ENCODE measurements at places on chromosomes 3 and 15. TPM values are rescaled to one million over a fixed set of nuclear protein-coding genes. Genes with fewer than 3 reads are reported as not detected.
A peak's percentile ranks its signal among the peaks of the same experiment; 100 is the strongest.

DNA sequence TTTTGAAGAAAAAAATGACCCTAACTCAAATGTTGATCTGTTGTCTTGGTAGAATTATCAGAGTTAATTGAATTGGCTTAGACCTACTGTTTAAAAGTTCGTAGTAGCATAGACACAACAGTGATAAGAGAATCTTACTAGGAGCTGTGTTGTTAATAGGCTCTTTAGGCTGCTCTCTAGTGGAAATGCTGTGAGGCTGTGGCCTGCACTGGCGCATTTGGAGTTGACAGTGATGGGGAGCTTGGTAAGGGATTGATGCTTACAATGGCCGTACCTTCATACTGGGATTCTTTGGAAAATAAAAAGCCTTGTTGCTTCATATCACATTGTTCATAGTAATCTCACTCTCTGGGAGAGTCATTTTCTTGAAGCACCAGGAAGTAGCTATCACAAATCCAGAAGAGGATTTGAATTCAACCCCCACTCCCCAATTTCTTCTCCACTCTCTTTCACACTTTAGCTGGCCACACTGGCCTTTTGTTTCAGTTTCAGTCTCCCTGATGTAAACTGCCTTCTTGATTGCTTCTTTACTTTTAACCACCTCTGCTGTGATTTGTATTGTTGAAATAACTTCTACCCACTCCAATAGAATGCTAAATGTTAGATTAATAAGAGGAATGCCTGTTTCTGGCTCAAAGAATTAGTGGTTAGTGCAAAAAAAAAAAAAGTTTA lies 56.6 kb downstream of the CEP63 start:
- no peak for ATAC-seq

GRCh38 chr3:197421021-197421420 lies 122.6 kb upstream of the DLG1 start:
- ATAC-seq = no peak

DNA sequence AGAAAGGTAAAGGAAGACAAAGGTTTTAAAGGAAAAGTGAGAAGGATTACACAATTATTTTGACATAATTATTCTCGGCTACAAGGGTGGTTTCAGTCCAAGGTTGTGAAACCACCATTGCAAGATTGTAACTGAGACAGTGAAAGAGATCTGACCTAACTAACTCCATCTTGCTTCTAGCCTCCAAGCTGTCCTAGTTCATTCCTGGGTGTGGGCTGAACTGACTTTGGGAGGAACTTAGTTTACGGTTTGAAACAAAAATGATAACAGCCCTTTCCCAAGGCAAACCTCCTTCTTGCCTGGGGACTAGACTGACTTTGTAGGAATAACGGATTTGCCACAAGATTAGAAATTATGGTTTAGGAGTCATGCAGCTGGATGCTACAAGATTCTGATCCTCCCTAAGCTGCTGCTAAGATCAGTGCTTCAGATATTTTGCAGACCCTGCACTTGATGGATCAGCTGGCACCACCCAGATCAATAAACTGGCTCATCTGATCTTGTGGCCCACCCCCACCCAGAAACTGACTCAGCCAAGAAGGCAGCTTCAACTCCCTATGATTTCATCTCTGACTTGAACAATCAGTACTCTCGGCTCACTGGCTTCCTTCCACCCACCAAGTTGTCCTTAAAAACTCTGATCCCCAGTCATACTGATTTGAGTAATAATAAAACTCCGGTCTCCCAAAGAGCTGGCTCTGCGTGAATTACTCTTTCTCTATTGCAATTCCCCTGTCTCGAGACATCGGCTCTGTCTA lies 57.7 kb upstream of the AADACL2 start:
- ATAC-seq = no peak

DNA sequence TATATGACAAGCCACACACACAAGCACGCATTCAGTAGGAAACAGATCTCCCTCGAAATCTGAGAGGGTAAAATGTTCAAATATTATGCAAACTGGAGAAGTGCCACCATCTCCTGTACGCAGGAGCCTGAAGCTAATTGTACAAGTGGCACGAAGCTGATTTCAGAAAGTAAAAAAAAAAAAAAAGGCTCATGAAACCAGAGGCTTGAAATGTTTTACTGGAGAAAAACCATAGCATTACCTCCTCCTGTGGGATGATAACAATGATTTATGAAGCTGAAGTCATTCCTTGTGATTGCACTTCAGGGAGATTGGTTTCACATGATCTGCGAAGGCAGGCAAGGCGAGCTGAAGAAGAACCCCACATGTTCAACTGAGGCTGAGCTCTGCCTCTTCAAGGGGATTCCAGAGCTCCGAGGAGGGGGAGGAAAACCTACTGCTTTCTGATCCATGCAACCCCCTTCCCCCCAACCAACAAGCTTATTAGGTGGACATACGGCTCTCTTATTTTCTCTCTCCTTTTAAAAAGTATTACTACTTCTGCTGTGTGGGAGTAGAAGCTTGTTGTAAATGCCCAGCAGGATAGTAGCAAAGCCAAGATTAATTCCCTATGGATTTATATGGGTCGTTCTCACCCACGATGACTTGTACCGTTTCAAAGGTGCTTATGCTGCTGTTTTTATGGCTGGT lies 101.1 kb downstream of the GREM1 start:
- ATAC-seq = no peak

- peak; percentile 87 for ATAC-seq
Observed at GRCh38 chr3:159711560-159712333, 276.9 kb upstream of the IL12A start.

- ATAC-seq = no peak
Observed at GRCh38 chr15:74258456-74259291, 22.5 kb downstream of the CCDC33 start.

- no peak for ATAC-seq
Observed at GRCh38 chr3:17070161-17070959, 185.6 kb downstream of the PLCL2 start.

THOC7 gene
- total RNA-seq = 61.4 TPM

SMAD6 gene
- 9.9 TPM for total RNA-seq

- ATAC-seq = no peak
Observed at GRCh38 chr3:36258421-36258820, 121.9 kb upstream of the STAC start.

DNA sequence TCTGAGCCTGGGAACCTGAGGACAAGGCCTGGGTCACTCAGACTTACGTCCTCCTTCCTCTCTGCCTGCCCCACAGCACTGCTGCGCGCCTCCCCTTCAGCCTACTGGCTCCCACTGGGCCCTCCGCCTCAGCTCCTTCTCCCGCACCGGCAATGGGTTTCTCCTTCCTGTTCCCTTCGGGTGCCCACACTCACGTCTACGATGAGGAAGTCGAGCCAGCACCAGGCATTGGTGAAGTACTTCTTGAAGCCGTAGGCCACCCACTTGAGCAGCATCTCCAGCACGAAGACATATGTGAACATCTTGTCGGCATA lies 70.0 kb downstream of the EXOG start:
- ATAC-seq = no peak

TBCCD1 gene
- 8.8 TPM for total RNA-seq

TGM4 gene
- total RNA-seq = not detected

- no peak for ATAC-seq
Observed at GRCh38 chr15:36432161-36432560, 147.3 kb upstream of the CDIN1 start.

PRKCI gene
- total RNA-seq = 69.0 TPM

PRC1 gene
- total RNA-seq = 6.5 TPM

SPINK8 gene
- not detected for total RNA-seq

DNA sequence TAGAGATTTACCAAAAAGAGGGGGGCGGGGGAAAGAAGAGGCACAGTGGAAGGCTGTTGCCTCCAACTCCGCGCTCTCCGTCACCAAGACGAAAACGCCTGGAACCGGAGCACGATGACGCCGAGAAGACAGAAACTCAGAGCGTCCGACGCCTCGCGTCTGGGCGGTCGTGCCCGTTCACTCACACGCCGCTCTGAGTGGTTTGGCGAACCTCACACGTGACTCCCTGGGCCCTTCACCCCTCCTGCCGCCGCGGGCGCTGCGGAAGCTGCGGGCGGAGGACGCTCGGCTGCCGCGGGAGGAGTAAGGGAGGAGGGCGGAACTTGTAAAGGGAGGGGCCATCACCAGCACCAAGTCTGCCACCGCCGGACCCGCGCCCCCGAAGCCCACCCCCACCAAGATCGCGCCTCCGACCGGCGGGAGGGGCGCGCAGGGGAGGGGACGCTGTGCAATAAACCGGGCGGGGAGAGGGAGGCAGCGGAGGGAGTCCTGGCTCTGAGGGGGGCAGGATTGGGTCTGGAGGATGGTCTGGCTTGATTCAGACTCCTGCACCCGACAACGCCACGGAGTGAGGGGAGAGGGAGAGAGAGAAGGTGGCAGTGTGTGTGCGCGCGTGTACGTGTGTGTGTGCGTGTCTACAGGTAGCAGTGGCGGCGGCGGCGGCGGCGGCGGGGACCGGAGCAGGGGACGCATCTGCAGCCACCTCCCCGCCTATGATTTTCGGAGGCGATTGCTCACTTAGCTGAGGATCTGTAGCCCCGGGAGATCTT lies 1.9 kb upstream of the NLGN1 start:
- ATAC-seq = peak; percentile 93

DNA sequence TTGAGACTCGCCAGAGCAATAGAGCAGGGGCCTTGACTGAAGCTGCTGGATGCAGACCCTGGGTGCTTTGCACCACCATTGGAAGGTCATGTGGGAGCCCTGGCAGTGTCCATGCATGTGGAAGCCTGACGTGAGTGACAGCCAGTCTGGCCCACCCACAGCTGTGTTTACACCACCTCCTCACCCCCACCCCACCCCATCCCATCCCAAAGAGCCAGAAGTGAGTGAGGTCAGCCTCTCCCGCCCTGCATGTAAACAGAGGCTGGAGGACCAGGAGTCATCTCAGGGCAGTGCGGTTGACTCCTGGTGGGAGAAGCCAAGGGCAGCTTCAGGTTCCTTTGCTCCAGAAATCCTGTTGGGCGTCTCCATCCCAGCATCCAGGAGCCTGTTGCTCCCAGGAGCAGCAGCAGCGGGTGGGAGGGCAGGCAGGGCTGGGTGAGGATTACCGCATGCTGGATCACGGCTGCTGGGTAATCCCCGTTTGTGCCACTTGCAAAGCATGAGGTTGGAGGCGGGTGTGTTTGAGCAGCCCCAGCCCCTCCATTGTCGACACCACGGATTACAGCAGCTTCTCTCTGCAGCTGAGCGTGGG lies 44.6 kb downstream of the CORO2B start:
- ATAC-seq = peak; percentile 50

DNA sequence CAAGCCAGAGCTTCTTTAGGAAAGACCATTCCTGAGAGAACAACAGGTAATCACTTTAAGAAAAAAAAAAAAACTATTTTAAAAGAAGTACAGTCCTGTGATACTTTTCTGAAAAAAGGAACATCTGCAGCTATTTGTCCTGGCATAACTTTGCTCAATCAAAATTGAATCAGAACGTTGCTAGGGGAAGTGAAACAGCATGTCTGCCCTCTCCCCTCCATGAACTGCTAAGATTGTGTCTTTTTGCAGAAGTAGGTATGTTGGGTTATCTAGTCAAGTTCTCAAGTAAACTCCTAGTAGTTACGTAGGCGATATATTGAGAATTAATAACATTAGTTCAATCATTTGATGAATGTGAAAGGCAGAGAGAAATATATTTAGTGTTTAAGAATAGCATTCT lies 1013.3 kb downstream of the TUSC7 start:
- no peak for ATAC-seq

GRCh38 chr15:78097667-78098066 lies 5.3 kb downstream of the SH2D7 start:
- ATAC-seq = no peak

SLC35G2 gene
- 3.3 TPM for total RNA-seq

DNA sequence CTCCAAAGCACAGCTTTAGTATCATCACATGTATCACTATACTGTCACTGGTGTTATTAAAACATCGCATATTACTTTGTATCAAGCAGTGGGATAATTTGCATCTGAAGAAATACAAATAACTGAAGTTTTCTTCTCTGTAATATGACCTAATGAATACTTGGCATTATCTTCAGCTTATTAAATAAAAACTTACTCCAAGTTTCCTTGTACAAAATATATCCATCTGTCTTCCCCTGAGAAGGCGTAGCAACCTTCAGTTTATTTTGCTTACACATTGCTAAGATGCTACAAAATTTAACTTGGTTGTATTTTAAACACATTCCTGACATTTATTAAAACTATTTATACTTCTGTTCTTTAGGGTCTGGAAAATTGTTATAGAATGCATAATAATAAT lies 13.7 kb downstream of the FGF7 start:
- no peak for ATAC-seq

GRCh38 chr3:106014518-106014917 lies 145.7 kb upstream of the CBLB start:
- no peak for ATAC-seq

CEP152 gene
- 3.5 TPM for total RNA-seq

GOLIM4 gene
- 48.2 TPM for total RNA-seq

GOLGA8N gene
- 9.7 TPM for total RNA-seq

NKIRAS1 gene
- total RNA-seq = 26.9 TPM

DNA sequence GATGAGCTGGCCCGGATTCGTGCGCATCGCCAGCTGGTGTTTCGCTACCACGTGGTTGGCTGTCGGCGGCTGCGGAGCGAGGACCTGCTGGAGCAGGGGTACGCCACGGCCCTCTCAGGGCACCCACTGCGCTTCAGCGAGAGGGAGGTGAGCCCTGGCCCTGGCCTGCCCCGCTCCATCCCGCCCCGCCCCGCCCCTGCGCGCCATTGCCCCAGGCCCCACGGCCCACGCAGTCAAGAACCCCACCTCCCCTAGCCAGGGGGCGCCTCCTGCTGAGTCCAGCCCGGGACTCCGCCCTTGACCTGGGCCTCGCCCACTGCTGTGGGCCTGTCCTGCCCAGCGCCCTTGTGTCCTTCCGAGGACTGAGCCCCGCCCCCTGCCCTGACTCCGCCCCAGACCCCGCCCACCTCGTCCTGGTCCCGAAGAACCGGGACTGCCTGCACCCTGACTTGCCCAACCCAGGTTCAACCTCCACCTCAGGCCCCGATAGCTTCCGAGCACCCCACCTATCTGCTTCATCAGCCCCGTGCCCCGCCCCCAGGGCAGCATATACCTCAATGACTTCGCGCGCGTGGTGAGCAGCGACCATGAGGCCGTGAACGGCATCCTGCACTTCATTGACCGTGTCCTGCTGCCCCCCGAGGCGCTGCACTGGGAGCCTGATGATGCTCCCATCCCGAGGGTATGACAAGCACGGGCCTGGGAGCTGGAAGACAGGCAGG lies 14.8 kb downstream of the NT5DC2 start:
- peak; percentile 45 for ATAC-seq

DNA sequence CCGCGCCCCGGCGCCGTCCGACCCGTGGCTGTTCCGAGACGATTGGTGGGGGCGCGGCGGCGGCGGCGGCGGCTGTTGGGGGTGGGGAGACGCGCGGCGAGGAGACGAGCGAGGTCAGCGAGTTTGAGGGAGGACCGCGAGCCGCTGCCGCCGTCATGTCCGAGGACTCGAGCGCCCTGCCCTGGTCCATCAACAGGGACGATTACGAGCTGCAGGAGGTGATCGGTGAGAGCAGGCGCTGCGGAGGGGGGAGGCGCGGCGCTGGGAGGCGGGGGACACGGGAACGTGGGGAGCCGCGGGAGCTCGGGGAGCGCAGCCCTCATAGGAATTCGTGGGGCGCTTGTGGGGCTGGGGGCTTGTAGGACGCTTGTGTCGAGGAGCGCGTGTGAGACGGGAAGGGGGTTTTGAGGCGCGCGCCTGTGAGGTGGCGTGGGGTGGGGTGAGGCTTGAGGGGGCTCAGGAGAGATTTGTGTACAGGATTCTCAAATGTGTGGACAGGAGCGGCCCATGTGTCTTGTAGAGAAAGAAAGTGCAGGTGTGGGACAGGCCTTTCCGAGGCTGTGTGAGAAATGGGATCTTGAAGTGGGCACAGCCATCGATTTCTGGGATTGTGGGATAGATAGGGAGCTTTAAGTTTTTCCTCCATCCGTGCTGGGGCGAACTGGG lies 518 bp downstream of the OXSR1 start:
- ATAC-seq = peak; percentile 17

- peak; percentile 77 for ATAC-seq
Observed at GRCh38 chr15:25775317-25775912, 87.7 kb downstream of the ATP10A start.

Data from gastroesophageal sphincter (tissue), 4 donors.